ENCODE measurements at places on chromosomes 5 and 9.

DNA sequence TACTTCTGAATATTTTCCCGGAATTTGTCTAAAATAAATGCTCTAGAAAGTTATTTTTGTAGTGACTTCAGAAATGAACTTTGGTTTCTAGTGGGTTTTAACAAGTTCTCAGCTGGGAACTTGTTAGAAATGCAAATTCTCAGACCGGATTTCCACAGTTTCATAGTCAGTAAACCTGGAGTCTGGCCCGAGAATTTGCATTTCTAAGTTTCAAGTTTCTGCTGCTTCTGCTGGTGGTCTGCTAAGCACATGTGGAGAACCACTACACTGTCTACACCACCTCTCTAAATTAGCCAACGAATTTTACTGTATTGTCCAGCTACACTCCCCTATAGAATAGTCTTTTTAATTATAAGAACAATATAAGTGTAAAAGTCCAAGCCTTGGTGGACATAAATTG, 208.0 kb downstream of the CHSY3 start:
- no peak for DNase-seq

- DNase-seq, result no peak
Measured at GRCh38 chr5:64165500-64166200, at the start of gene RNF180. Gene RNF180 (plus strand): TSS chr5:64165843. CDS start chr5:64200808, 34,965 bp downstream.

- DNase-seq, result no peak
Measured at GRCh38 chr5:139787257-139787567, 8.4 kb upstream of the PSD2 start.

DNA sequence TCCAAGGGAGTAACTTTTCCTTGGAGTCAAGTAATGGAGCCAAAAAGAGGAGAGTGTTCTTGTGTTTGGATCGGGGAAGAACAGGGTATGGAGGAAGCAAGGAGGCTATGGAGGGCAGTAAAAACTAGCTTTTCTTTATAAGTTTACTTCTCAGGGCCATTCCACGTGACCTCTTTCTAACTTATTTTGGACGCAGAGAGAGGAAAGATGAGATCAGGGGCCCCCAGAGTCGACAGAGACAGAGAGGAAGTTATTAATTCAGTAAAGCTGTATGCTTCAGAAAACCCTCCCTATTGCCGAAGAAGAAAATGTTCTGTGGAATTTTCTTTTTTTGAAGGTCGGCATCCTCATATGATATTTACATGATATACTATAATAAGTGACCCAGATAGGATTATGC, 233.8 kb upstream of the MPDZ start:
- DNase-seq, result no peak

GRCh38 chr5:59923465-59923864, 29.9 kb upstream of the PDE4D start:
- no peak for DNase-seq

GRCh38 chr5:157665467-157666070, 5.8 kb upstream of the C5orf52 start:
- no peak for DNase-seq

DNA sequence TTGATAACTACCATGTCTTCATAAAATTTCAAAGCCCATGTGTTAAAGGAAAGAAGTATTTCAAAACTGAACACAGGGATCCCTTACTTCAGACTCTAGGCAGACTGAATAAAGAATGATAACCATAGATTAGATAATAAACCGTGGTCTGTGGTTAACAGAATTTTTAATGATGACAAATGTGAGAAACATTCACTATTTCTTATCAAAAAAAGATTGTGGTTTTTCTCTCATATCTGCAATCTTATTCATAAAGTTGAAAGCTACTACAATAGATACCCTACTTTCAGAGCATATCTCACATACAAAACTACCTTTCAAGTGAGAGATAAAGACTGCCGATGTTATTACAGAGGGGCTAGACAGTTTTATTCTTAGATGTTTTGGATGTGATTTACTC, 816.8 kb upstream of the DMAC1 start:
- no peak for DNase-seq

DNA sequence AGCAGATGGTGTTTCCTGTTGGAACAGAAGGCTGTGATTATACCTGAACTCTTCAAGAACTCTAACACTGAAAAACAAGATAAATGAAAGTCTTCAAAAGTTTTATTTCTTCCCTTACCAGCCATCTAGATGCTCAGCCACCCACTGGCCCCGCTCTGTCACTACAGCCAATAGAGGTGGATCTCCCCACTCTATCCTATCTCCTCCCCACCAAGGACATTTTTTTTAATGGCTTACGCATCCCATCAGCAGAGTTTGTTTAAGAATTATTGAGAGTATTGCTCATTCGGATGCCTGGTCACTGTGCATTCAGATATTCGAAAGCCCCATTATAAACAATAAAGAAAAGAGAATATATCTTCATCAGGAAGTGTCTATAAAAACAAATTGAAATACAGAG, 159.4 kb downstream of the RASEF start:
- no peak for DNase-seq

- DNase-seq, result no peak
Measured at GRCh38 chr5:55680353-55680752, 31.8 kb downstream of the SLC38A9 start.

DNA sequence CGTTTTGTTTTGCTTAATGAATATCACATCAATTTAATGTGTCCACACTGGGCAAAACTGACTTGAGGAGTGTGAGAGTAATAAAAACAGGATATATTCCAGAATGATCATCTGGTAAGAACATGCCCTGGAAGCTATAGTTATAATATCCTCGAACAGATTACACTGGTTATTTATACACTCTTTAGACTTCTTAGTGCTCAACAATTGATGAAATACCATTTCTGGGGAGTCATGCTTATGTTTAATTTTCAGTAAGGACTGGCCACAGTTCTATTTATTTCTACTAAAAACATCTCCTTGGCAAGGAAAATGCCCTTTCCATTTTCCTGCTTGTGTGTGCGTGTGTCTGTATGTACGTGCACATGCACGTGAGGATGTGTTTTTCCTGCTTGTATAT, 205.0 kb downstream of the TRIO start:
- no peak for DNase-seq

GRCh38 chr9:23571414-23572104, 254.5 kb downstream of the ELAVL2 start:
- DNase-seq, result no peak

- peak; percentile 13 for DNase-seq
Measured at GRCh38 chr9:89739511-89739910, 134.7 kb downstream of the GADD45G start.

- no peak for DNase-seq
Measured at GRCh38 chr9:131817627-131818026, 77.8 kb upstream of the RAPGEF1 start.

DNA sequence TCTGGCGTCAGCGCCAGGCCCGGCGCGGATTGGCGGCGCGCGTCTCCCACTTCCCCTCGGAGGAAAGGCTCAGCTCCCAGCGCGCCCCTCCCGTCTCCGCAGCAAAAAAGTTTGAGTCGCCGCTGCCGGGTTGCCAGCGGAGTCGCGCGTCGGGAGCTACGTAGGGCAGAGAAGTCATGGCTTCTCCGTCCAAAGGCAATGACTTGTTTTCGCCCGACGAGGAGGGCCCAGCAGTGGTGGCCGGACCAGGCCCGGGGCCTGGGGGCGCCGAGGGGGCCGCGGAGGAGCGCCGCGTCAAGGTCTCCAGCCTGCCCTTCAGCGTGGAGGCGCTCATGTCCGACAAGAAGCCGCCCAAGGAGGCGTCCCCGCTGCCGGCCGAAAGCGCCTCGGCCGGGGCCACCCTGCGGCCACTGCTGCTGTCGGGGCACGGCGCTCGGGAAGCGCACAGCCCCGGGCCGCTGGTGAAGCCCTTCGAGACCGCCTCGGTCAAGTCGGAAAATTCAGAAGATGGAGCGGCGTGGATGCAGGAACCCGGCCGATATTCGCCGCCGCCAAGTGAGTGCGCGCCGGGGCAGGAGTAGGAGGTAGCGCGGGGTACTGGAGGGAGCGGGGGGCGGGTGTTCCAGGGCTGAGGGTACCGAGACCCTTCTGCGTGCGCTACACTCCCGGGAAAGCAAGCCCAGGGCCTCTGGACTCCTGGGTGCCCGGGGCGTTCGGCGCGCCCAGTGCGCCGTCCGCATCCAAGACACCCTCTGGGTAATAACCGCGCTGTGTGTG, at the start of gene MSX2:
Gene MSX2 (plus strand): TSS at position 99 of the 777 bp plus-strand sequence. CDS start 78 bp downstream, at position 177.
- no peak for DNase-seq

DNA sequence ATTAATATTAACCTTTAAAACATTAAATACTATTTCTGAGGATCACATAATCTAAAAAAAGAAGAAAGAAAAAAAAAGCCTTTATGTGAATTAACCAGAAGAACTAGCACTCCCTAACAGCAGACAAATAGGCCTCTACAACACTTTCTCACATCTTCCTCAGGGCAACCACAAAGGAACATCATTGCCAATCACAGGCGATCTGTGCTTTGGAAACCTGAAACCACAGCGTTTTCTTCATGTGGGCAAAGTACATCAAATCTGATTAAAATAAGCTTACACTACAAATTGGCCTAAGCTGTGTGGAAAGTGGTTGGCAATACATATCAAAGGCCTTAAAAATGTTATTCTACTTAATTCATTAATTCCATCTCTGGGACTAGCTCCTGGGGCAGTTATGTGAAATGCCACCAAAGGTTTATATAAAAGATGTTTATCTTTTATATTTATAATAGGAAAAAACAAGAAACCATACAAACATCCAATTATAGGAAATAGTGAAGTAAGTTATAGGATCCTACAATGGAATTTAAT, 184.8 kb upstream of the TBCA start:
- DNase-seq, result no peak

- no peak for DNase-seq
Measured at GRCh38 chr9:82454509-82455190, 466.1 kb downstream of the SPATA31D1 start.

DNA sequence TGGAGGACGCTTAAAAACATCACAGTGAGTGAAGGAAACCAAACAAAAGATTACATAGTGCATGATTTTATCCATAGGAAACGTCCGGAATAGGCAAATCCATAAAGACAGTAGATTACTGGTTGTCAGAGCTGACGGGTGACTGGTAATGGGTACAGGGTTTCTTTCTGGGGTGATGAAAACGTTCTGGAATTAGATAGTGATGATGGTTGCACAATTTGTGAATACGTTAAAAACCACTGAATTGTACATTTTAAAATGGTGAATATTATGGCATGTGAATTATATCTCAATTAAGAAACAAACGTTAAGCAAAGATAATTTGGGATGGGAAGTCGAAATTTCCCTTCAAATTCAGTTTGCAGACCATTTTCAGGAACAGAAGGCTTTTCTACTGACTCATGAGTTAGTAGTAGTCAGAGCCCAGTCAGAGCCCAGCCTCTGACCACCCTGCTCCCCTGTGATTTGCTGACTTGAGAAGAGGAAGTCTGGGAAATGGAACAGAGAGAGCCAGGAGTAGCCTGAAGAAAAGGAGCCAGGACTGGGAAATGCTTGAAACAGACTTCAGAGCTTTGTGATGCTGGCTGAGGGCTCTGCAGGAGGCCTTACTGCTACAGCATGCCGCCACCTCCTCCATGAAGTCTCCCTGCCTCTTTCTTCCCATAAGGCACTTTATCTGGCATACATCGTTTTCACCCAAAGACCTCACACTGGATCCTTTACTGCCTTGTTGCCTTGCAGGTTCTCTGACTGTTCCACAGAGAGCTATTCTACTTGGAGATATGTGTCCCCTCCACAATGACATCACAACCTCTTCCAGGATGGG, 46.4 kb upstream of the CTNNA1 start:
- DNase-seq, result no peak

GRCh38 chr9:18616976-18617375, 143.0 kb downstream of the ADAMTSL1 start:
- no peak for DNase-seq

DNA sequence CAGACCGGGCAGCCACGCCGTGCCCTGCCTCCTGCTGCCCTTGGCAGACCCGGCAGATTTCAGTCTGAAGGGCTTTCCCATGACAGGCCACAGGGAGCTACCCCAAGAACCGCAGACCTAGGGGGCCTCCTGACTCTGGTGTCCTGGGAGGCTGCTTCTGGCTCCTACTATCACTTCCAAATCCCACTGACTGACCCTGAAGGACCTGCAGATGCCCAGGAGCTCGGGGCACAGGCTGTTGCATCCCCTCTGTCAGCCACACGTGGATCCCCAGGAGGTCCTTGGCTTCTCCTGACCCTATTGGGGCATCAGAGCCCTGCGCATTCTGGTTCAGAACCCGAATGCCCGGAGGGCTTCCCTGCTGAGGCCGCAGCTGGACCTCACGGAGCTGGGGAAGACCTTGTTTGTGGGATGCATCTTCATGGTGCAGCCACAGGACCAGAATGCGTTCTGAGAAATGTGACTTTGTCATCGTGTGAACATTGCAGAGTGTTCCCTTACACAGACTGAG, 81.3 kb upstream of the IRX4 start:
- no peak for DNase-seq

GRCh38 chr9:133419005-133419404, 1.2 kb upstream of the REXO4 start:
- DNase-seq, result no peak

- peak; percentile 5 for DNase-seq
Measured at GRCh38 chr5:139795074-139796001, at the start of gene PSD2. Gene PSD2 (plus strand): TSS chr5:139795808. CDS start chr5:139809441, 13,633 bp downstream.

- DNase-seq, result peak; percentile 76
Measured at GRCh38 chr9:114348906-114349482, 19.3 kb downstream of the ORM2 start.

DNA sequence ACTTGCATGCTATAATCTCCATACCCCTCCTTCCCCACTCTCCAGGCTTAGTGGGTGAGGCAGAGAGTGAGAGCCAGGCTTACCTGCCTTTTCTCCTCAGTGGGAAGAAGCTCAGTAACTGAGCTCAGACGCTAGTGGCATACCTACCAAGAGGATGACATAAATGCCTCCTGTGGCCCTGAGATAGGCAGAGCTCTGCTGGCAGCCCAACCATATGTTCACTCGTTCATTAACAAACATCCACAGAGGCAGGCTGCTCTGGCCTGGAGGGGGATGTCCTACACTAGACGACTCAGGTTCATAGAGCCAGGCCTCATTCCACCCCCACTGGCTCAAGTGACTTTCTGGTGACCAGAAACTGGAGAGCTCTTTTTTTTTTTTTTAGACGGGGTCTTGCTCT, 81.3 kb downstream of the THBS4 start:
- no peak for DNase-seq

GRCh38 chr5:103283120-103283519, 24.6 kb downstream of the MACIR start:
- no peak for DNase-seq

DNA sequence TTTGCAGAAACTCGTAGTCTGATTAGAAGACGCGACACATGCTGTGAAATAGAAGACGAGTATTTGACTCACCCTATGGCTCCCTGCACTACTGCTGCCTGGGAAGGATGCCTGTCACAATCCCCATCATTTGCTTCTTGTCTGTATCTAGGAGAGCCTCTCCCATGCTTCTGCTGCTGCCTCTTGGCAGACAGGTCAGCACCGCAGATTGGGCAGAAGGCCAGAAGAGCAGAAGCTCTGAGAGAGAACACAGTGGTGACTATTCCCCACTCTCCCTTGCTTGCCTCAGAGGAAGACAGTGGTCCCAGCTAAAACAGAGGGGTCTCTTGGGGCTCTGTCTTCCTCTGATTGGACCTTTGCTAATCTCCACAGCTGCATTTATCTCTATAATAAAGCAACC, 84.0 kb upstream of the SMIM32 start:
- no peak for DNase-seq
